ENCODE measurements at places on chromosomes 3 and 15. TPM values are rescaled to one million over a fixed set of nuclear protein-coding genes. Genes with fewer than 3 reads are reported as not detected.

The GOLGA8S gene
- 0.23 TPM for total RNA-seq

The PLS1 gene
- total RNA-seq: 4.6 TPM

The ATRIP gene
- total RNA-seq: 7.6 TPM

The TBC1D5 gene
- total RNA-seq: 114 TPM

The SPINT1 gene
- total RNA-seq: 6.9 TPM

The RHCG gene
- 1.8 TPM for total RNA-seq

The CHL1 gene
- 745 TPM for total RNA-seq

The FILIP1L gene
- 3.5 TPM for total RNA-seq

The RAD51 gene
- 1.8 TPM for total RNA-seq

Data from diencephalon (tissue), 1 donor.